Activated CD4-positive, alpha-beta T cell treated with anti-CD3 and anti-CD28 coated beads, Interleukin-2, amount 50 U/mL, for 1 hour (primary cell): ENCODE measurements at places on chromosomes 13 and 19.
A peak's percentile ranks its signal among the peaks of the same experiment; 100 is the strongest.

DNA sequence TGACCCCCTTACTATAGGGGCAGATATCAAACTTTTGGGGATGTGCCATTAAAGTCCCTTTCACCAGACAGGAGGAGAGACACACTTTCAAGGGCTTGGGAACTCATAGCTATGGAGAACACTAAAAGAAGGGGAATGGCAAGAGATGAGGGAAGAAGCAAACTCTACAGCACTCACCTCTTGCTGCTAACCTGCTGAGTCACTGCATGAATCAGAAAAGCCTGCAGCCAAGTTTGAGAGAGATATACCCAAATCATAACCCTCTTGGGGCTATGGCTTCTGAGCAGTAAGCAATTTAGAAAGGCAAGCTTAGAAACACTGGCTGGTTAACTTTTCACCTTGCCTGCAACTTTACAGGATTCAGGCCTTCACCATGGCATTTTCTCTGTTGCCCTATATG is 1028.0 kb downstream of the UQCRFS1 start:
- DNase-seq = no peak

GRCh38 chr13:26541041-26541440 is 16.4 kb upstream of the WASF3 start:
- DNase-seq = no peak

DNA sequence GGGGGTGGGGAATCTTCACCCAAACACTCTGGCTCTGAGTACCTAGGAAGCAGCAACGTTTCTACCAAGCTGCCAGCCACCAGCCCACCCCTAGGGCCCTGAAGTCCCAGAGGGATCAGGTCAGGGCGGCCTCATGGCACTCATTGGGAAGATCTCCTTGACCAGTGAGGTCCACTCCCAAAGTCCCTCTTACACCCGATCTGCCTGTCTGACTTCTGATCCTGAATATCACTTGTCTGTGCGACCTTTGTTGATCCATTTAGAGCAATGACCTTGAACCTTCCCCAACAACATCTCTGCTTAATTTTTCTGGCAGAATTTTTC is 2.1 kb upstream of the GNA15 start:
- no peak for DNase-seq

DNA sequence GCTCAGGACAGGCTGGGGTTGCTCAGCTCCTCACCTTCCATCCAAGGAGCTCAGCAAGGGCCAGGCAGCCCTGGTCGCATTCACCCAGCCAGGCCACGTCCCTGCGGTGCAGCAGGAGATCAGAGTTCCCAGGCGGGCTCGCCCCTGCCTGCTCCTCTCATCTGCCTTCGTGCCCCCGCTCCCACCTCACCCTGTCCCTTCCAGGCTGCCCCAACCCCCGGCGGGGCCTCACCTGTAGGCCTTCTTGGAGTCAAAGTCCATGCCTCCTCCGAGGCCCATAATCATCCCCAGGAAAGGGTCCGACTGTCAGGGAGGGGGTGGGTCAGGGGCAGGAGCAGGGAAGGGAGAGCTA is 1.3 kb upstream of the RINL start:
- DNase-seq = no peak

- DNase-seq = no peak
These were observed 517.1 kb downstream of the LMO7 start for GRCh38 chr13:76153239-76153638.

GRCh38 chr19:19382118-19382517 is 23.4 kb upstream of the GATAD2A start:
- no peak for DNase-seq

DNA sequence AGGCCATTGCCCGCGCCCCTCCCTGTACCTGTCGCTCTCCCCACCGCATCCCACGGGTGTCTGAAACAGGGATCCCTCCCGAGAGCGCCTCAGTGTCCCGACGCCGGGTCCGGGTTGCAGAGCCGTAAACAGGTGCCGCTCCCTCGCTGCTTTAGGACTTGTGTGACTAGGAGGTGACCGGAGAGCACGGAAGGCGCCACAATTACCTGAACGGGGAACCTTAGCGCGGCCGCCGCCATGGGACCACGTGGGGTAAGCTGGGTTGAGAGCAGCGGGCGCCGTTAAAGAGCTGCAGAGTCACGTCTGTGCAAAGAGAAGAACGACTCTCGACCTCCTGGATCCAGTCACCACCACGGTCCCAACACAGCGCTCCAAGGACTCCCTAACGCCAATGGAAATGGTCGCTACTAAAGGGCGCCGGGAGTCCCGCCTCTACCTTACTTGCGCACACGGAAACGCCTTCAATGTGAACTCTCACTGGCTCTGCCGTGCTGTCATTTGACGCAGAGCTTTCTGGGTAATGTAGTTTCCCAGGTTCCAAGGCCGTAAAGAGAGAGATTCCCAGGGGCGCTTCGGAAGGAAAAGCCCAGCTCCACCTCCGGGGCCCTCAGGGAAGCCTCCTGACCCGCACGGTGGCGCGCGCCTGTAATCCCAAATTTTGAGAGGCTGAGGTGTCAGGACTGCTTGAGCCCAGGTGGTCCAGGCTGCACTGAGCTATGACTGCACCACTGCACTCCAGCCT is at the start of gene ZNF552:
Gene ZNF552, minus strand, starts transcription at position 409 of the 742 bp plus-strand sequence. Its CDS starts 170 bp downstream, at position 239.
- peak; percentile 68 for DNase-seq

DNA sequence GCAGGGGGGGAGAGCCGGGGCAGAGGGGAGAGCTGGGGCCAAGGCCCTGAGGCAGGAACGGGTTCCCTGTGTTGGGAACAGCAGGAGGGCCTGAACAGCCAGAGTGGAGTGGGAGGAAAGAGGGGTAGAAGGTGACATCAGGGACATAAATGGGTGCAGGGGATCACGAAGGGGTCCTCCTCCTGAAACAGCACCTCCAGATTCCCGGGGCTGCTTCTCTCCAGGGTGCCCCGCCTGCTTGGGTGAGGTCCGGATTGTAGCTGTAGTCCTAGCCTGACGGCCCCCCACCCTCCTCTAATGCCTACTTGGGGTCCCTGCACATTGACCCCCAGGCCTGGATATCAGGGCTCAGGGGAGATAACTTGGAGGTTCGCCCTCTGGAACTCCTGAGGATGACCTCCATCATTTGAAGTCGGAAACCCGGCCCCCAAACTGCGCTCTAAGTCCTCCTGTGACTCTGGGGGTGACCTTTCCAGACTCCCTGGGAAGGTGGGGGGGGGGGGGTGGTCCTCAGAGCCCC is 473 bp upstream of the SCN1B start:
- no peak for DNase-seq

DNA sequence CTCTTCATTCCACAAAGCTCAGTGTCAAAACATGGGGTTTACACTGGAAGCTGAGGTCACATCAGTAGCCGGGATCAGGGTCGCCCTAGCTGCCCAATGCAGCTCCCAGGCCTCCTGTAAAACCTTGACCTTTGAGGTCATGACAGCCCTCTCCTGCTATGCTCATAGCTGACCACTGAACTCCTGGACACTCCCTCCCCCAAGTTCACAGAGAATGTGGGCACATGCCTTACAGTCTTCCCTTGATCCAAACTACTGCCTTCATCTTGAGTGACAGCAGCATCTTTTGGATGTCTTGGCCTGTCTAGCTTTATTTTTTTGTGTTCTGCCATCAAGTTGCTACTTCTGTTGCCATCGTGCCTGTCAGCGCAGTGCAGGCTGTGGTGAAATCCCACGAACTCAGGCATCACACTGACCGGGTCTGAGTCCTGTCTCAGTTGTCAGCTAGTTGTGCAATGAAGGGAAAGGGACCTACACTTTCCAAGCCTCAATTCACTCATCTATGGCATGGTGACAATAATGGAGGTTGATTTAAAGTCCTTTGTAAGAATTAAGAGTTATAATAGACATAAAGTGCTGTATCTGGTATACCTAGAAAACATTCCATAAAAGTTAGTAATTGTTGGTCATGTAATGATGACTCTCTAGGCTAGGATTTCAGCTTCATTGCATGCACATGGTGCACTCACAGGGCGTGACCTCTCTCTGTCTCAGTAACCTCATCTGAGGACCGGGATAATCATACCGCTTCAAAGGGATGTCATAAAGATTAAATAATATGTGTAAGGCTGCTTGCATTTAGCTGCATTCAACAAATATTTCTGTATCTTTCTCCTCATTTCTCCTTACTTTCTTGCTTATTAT is 16.4 kb upstream of the ALOX5AP start:
- DNase-seq = no peak

DNA sequence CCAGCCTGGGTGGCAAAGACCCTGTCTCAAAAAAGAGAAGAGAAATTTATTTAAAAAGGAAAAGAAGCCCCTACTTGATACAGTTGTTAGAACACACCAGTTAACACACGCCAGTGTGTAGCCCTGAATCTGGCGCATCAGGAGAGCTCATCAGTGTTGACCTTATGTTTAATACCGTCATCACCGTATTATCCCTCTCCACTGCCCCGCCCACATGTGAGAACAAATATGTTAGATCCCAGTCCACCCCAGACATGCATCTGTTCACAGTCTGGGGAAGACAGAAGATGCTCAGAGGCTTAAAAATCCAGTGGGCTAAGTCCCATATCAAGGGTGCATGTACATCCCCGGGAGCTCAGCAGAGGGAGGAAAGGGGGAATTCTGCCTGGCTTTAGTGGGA is 155.2 kb downstream of the DPF1 start:
- no peak for DNase-seq

DNA sequence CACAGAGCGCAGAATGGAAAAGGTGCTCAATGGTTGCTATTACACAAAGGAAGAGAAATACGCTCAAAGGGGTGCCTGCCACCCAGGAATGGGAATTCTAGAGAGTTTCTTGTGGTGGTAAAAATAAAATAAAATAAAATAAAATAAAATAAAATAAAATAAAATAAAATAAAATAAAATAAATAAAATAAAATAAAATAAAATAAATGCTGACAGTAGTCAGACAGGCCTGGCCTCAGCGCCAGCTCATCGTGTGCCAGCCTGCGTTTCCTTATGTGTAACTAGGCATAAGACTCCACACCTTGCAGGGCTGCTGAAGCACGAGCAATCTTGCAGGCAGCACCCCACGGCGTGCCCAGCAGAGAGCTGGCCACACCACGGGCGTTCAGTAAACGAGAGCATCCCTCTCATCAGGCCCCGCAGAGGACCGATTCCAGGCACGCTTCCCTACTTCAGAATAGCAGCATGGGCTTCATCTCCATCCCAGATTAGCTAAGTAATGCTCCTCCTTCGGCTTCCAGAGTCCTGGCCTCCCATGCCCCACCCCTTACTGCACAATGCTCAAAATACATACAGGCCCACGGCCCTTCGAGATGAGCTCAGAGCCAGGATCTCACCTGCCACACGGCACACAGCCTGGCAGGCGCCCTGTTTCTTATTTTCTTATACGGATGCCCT is 5.6 kb downstream of the NAPA start:
- no peak for DNase-seq

DNA sequence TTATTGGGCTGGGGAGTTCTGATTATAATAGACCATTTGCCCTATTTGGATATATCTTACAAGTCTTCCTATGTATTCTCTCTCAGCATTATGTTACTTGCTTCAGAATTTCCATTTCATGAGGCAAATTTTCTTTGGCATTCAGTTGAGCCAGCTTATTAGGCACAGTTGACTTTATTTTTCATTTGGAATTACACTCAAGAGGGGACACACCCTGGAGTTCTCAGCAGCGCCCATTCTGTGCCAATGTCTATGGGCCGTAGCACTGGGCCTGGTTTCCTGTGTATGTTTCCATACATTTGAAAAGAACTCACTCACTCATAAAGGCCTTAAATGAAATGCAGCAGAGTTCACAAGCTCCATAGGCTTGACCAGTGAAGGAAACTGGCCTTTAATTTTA is 138.5 kb downstream of the KLF12 start:
- DNase-seq = no peak

DNA sequence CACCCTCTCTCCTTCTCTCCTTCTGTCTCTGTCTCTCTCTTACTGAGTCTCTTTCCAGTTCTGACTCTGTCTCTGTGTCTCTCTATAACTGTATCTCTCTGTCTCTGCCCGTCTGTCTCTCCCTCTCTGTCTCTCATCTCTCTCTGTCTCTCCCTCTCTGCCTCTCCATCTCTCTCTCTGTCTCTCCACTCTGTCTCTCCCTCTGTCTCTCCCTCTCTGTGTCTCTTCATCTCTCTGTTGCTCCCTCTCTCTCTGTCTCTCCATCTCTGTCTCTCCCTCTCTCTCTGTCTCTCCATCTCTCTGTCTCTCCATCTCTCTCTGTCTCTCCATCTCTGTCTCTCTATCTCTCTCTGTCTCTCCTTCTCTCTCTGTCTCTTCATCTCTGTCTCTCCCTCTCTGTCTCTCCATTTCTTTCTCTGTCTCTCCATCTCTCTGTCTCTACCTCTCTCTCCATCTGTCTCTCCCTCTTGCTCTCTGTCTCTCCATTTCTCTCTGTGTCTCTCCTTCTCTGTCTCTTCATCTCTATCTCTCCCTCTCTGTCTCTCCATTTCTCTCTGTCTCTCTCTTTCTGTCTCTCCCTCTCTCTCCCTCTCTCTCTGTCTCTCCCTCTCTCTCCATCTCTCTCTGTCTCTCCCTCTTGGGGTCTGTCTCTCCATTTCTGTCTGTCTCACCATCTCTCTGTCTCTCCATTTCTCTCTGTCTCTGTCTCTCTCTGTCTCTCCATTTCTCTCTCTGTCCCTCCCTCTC is 3.3 kb upstream of the MEIS3 start:
- no peak for DNase-seq

GRCh38 chr19:56671613-56671994 is at the start of gene ZNF835:
TSS of gene ZNF835 (minus strand) at chr19:56671757. CDS start at chr19:56665198, 6,559 bp downstream.
- DNase-seq = peak; percentile 74

- no peak for DNase-seq
These were observed 59.0 kb downstream of the DGKH start for GRCh38 chr13:42107421-42107820.

DNA sequence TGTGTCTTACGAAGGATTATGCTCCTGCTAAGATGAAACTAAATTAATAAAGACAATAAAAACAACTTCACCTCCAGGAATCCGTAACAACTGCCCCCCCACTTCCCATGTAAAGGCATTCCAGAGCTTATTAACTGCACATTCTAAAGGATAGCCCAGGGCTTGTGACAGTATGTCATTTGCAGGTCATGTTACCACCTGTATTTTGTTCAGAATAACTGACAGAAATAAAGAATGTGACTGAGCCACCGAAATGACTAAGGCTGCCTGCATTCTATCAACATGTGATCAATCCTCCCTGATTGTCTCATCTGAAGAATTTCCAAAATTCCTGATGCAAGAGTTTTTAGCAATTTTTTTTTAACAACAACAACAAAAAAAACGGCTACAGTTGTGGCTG is 117.2 kb downstream of the MIPEP start:
- no peak for DNase-seq

GRCh38 chr19:9956956-9957355 is 20.6 kb upstream of the OLFM2 start:
- no peak for DNase-seq

DNA sequence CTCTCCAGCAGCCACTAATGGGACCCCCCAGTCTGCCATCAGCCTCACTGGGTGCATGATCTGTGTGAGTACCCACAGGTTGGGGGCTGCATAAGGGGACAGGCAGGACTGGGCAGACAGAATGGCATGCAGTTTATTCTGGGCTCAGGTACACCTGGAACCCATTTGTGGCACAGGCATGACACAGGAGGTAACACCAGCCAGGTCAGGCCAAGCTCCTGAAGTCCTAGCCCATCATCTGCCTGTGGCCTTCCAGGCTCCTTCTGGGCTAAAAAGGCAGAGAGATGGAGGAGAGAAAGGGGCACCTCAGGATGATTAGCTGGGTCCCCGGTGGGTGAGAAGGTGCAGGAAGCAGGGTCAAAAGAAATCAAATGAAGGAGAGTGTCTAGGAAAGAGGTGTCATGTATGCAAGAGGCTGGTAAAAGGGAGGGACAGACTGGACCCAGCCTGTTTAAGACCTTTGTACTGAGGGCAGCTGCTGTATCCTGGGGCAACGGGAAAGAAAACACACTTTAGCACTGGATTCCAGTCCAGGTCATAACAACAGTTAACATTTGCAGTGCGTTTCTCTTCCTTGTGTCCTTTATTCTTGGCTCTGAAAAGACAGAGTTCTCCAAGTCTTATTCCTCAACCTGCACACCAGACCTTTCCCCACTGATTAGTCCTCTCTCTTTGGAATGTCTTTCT is 20.2 kb upstream of the DGKH start:
- no peak for DNase-seq
